IMR-90 (cell line): ENCODE measurements at places on chromosomes 11 and 22. TPM values are rescaled to one million over a fixed set of nuclear protein-coding genes. Genes with fewer than 3 reads are reported as not detected.

DNA sequence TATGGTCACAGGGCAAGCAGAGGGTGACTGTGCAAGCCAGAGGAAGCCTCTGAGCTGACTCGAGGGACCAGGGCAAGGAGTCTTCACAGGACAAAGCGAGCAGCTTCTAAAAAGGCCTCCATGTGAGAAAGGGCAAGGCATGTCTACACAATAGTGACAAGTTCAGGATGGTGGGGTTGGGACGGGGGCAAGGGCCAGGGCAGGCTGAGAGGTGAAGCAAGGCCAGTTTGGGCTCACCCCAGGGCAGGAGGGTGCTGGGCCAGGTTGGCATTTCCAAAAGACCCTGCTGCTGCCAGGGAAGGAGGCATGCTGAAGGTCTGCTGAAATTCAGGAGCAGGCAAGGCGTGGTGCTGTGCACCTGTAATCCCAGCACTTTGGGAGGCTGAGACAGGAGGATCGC lies 12.3 kb upstream of the CABP7 start:
- H3K27ac ChIP-seq: no peak overlapping the region
- no peak for DNase-seq
- no peaks in the 10 kb centered on the region for H3K36me3 ChIP-seq
- peaks cover 7% of the 10 kb centered on the region; the same call in 1 of the 2 replicates for H3K4me1 ChIP-seq
- H3K27me3 ChIP-seq: peaks cover 41% of the 10 kb centered on the region
- no peak overlapping the region for H3K4me3 ChIP-seq

DNA sequence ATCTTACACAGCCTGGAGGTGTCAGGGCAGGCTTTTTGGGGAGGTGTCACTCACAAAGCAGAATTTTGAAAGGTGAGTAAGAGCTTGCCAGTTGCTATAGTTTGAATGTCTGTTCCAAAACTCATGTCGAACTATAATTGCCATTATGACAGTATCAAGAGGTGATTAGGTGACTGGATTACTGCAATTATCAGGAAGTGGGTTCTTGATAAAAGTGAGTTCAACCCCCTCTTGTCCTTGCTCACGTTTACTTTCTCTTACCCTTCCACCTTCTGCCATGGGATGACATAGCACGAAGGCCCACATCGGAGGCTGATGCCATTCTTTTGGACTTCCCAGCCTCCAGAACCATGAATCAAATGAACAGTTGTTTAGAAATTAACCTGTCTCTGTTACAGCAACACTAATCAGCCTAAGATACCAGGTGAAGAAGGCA lies 4.7 kb upstream of the C11orf86 start:
- peaks cover 32% of the 10 kb centered on the region for H3K4me1 ChIP-seq
- H3K27me3 ChIP-seq: no peaks in the 10 kb centered on the region
- no peak for DNase-seq
- peak overlapping the region; percentile 95 for H3K27ac ChIP-seq
- H3K4me3 ChIP-seq: no peak overlapping the region

The PIWIL4 gene
- 1.1 and 1.3 TPM in 2 replicates for polyA plus RNA-seq

DNA sequence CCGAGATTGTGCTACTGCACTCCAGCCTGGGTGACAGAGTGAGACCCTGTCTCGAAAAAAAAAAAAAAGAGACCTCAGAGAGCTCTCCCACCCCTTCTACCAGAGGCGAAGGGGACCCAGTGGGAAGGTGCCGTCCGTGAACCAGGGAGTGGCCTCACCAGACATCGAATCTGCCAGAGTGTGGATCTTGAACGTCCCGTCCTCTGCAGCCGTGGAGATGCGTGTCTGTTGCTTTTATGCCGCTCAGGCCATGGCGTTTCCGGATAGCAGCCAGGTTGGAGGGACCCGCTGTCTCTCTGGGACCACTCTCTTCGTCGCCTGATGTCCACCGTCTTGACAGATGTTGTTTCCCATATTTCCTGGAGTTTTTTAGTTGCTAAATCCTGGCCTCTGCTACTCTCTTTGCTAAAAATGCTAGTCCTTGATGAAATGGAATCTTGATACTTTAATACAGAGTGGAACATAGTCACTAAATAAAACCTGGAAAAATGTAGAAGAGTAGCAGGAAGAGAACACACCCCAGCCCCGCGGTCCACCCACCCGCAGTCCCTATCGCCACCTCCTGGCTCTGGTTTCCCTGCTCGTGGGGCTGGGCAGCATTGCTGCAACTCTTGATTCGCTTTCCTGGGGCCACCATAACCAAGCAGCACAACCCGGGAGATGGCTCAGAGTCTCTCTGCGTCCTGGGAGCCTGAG lies 12.0 kb upstream of the MUC6 start:
- no peak overlapping the region for H3K27ac ChIP-seq
- H3K36me3 ChIP-seq: no peaks in the 10 kb centered on the region
- H3K4me3 ChIP-seq: no peak overlapping the region
- no peak for DNase-seq
- H3K4me1 ChIP-seq: no peaks in the 10 kb centered on the region

DNA sequence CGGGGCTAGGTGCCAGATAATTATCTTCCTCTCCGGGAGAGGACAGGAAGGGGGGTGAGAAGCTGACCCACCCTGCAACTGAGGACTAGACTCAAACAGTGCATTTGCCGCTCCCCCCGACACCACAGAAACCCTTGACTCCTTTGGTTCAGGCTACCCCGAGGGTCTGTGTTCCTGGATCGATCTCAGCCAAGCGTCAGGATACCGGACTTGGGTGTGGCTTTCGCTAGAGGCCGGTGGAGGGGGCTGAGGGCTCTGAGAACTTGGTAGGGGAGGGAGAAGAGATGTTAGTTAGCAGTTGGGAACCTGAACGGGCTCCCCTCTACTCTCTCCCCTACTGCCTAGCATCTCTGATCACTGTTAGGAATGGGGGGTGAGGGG lies 840 bp downstream of the SEZ6L start:
- peaks cover 14% of the 10 kb centered on the region for H3K27me3 ChIP-seq
- no peak overlapping the region for H3K4me3 ChIP-seq
- no peak for DNase-seq
- H3K27ac ChIP-seq: no peak overlapping the region

DNA sequence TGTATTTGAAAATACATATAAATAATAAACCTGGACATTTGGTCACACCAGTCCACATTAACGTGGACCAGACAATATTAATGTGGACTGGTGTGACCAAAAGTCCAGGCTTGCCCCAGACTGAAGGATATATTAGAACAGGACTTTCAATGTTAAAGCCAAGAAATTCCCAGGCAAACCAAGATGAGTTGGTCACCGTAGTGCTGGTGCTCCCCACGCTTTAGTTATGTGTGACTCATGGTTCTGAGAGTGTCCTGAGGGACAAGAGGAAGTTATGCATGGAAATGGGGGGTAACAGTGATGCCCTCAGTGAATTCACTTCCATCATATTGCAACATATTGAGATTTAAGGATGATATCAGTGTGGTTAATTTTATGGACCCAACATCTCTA lies 31.4 kb downstream of the POU2AF1 start:
- no peak overlapping the region for H3K27ac ChIP-seq
- H3K4me3 ChIP-seq: no peak overlapping the region
- no peaks in the 10 kb centered on the region for H3K4me1 ChIP-seq
- H3K27me3 ChIP-seq: peaks cover 16% of the 10 kb centered on the region
- DNase-seq: peak; percentile 28
- no peaks in the 10 kb centered on the region for H3K36me3 ChIP-seq

The TSGA10IP gene
- 0.19 and 0.21 TPM in 2 replicates for polyA plus RNA-seq

DNA sequence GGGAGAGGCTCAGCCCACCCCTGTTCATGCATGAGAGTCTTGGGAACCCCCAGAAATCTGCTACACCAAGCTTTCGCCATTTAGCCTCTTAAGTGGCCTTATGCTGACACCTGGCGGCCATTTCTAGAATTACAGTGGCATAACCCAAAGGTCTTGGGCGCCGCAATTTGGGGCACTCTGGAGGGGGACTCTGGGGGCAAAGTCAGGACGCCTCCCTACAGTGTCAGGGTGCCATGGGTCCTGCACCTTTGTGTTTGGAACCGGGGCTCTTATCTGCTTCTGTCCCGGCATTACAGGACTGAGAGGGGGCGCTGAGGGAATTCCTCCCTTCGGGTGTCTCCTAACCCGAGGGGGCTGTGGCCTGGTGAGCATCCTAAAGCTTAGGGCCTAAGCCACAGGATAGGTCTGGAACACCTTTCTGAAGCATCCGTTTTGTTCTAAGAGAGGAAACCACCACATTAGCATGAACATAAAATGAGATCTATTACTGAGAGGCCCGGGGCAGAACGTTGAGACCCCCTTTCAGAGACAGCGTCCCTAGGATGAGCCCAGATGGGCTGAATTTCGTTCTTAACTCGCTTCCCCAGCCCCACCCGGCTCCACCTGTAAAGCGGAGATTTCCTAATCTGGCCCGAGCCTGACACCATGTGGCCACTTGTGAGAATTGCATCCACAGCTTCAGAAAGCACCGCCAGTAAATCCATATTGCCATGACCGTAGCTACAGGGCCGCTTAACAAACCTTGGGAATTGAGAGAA lies 9.3 kb downstream of the INS start:
- H3K4me1 ChIP-seq: no peaks in the 10 kb centered on the region
- no peak overlapping the region for H3K4me3 ChIP-seq
- H3K27me3 ChIP-seq: peaks cover 41% of the 10 kb centered on the region
- no peaks in the 10 kb centered on the region for H3K36me3 ChIP-seq
- DNase-seq: peak; percentile 54

The PGA5 gene
- polyA plus RNA-seq: 0.17 TPM in 1 of 2 replicates, not detected in the other

DNA sequence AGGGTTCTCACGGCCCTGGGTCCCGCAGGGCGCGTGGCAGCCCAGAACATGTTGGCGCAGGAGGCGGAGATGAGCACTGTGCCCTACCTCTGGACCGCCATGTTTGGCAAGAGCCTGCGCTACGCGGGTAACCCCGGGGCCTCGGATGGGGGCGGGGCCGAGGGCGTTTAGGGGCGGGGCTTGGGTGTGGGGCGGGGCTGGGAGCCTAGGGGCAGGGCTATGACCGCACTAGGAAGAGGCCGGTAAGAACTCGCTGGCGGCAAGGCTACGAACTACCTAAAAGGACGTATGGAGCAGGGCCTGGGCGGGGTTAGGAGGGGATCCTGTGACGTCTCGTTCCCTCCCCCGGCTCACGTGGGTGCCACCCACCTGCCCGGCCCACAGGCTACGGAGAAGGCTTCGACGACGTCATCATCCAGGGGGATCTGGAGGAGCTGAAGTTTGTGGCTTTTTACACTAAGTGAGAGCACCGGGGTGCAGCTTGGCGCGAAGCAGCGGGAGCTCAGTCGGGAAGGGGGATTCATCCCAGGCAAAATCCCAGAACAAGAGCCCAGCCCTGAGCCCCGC lies 2.8 kb upstream of the LZTR1 start:
- no peak overlapping the region for H3K27ac ChIP-seq
- H3K4me3 ChIP-seq: peak overlapping the region; percentile 10; the same call in 1 of the 2 replicates
- no peaks in the 10 kb centered on the region; the same call in 1 of the 2 replicates for H3K27me3 ChIP-seq
- DNase-seq: peak; percentile 67
- peaks cover 11% of the 10 kb centered on the region for H3K4me1 ChIP-seq

DNA sequence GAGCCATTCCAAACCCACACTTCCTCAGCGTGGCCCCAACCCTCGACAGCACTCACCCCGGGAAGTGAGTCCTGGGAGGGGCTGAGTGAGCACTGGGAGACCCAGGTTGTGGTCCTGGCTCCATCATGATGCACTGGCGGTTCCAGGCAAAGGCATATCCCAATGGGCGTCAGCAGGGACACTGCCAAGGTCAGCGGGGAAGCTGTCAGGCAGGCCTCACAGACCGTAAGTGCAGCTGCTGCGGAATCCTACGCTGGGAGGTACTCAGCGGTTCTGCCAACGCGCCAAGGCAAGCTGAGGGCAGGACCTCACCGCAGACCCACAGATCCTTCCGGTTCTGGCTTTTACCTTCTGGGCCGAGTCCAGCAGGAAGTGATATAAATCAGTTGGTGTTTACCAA lies 1.4 kb upstream of the GAL3ST1 start:
- H3K27ac ChIP-seq: peak overlapping the region; percentile 14; the same call in 1 of the 2 replicates
- DNase-seq: no peak
- no peak overlapping the region for H3K4me3 ChIP-seq

The FAM83F gene
- polyA plus RNA-seq: not detected in 2 replicates

The DEUP1 gene
- not detected in 2 replicates for polyA plus RNA-seq

DNA sequence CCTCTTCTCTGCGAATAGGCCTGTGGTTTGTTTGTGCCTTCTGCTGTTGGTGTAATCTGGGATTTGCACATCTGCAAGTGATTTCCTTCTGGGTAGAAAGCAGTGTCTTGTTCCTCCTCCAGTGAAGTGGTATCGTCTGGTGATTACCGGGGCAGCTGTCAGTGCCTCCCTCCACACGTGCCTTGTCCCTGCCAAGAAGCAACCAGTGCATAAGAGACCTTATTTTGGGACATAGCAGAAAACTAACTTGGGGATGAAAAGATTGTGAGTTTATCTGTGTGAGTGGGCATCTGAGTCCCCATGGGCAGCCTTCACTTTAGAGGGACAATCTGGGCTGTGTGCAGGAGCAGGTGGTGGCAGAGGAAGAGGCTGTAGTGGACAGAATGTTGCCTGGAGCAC lies 71.5 kb upstream of the SORL1-AS1 start:
- no peak overlapping the region for H3K4me3 ChIP-seq
- no peaks in the 10 kb centered on the region for H3K36me3 ChIP-seq
- no peak for DNase-seq
- H3K4me1 ChIP-seq: peaks cover 3% of the 10 kb centered on the region
- no peak overlapping the region for H3K27ac ChIP-seq
- H3K27me3 ChIP-seq: no peaks in the 10 kb centered on the region

- H3K27ac ChIP-seq: no peak overlapping the region
- H3K27me3 ChIP-seq: peaks cover 63% of the 10 kb centered on the region
- no peak overlapping the region for H3K4me3 ChIP-seq
- no peaks in the 10 kb centered on the region for H3K36me3 ChIP-seq
These were observed 14.7 kb upstream of the IFT27 start for GRCh38 chr22:36790648-36791047.

DNA sequence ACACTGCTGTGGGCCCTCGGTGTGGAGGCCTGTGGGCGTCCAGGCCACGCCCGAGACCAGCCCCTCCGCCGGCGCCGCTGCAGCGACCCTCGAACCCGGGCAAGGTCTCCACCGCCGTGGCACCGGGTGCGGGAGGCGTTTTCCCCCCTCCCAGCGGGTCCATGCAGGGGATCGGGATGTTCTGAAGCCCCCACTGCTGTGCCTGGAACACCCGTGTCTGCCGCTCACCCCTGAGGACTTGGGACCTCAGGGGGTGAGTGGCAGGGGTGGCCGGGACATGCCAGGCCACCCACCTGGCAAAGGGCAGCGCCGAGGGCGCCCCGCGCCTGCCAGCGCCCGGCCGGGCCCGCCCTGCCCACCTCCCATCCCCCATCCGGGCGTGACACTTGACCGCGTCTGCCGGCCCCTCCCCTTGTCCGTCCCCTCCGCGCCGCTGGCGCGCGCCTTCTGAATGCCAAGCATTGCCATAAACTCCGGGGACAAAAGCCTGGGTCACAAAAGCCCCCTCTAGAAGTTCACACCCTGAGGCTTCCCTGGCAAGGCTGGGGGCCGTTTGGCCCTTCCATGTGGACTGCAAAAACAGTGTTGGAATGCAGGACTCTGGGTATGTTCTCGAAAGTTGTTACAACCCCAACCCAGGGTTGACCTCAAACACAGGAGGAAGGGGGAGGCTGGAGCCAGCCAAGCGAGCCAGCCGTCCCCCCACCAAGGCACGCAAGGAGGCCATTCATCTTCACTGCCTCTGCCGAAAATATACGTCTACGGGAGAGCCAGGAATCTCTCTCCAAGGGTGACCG lies 819 bp upstream of the KCNQ1OT1 start:
- peaks cover 4% of the 10 kb centered on the region; the same call in 1 of the 2 replicates for H3K27me3 ChIP-seq
- no peak for DNase-seq
- 0 out of 2 replicates have a peak, but pooled peaks cover 1% of the 10 kb centered on the region for H3K36me3 ChIP-seq
- peak overlapping the region; percentile 57 for H3K4me3 ChIP-seq
